ENCODE measurements at places on chromosomes 1 and 21.
A peak's percentile ranks its signal among the peaks of the same experiment; 100 is the strongest.

DNA sequence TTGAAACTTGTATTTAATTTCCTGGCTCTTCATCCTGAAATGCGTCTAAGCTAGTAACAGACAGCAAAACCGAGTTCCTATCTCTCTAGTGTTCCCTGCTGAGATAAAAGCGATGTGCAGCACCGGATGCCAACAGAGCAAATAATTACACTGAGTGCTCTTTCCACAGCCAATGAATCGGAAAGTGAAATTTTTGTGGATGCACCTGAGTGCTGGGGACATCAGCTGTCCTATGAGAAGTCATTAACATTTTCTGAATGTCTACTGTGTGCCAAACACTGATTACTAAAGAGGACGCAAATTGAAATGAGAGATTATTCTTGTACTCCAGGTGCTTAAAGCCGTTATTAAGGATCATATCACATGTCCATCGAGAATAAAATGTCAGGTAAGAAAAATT lies 278.0 kb downstream of the RGS7 start:
- DNase-seq = peak; percentile 49

GRCh38 chr21:38142224-38142623 lies 114.6 kb upstream of the KCNJ15 start:
- DNase-seq = no peak

- no peak for DNase-seq
These were observed 57.2 kb upstream of the SGIP1 start for GRCh38 chr1:66476774-66477173.

DNA sequence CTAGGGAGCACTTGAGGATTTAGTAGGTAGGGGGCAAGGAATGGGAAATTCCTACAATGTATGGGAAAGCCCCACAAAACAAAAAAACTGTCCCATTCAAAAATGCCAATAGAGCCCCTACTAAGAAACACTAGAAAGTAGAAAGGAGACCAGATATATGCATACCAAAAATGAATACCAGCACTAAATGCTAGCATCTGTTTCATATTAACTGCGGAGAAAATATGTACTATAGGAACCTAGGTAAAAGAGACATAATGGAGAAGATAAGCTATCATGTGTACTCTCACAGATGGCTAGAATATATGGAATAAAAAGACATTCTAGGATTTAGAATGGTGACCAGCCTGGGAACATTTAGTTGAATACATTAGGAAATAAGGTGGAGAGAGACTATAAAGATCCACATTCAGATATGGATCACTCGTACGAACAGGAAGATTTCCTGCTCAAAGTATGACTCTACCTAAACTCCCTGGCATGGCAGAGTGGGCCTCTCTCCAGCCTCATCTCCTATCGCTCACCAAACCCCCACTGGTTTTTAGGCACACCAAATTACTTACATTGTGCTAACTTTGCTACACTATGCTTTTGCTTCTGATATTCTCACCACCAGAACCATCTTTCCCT lies 18.3 kb downstream of the ZNHIT6 start:
- no peak for DNase-seq

DNA sequence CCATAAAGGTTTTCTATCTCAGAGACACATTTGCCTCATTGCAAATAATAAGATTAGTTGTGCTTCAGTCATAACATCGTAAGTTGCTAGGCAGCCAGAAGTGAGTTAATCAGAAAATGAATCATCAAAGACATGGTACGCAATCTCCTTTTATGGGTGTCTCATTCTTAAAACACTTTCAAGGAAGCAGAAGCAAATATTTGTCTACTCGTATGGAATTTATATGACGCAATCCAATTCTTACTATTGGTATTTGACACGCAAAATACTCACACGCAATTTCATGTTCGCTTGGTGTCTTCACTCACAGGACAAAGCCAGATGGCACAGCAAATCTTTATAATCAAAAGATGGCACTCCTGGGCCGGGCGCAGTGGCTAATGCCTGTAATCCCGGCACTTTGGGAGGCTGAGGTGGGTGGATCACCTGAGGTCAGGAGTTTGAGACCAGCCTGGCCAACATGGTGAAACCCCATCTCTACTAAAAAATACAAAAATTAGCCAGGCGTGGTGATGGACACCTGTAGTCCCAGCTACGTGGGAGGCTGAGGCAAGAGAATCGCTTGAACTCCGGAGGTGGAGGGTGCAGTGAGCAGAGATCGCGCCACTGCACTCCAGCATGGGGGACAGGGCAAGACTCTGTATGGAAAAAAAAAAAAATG lies 56.4 kb downstream of the HLCS start:
- DNase-seq = peak; percentile 45

DNA sequence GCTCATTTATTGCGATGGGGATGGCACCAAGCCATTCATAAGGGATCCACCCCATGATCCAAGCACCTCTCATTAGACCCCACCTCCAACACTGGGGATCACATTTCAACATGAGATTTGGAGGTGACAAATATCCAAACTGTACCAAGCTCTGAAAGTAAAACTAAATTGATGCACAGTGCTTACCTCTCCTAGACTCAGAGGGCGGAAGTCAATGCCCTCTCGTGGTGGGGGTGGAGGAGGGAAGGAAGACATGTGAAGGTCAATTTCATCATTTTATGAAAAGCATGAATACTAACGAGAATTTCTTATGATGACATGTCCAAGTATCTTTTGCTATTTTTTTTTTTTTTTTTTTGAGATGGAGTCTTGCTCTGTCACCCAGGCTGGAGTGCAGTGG lies 120.0 kb downstream of the PGBD5 start:
- DNase-seq = no peak

DNA sequence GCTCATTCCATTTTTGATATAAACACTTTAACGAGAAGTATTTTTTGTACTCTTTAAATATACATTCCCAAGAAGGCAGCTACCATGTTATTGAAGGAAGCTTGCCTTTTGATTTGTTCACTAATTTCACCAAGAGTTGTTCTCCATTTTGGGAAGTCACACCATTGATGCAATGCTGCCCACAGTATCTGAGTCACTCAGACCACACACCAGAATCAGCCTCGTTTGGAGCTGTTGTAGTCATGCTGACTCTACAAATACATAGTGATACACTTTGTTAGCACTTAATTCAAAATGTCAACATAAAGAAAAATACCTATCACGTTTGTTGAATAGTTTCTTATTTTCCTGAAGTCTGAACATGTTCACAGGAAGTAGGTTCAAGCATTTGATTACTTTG lies 78.7 kb downstream of the PAPPA2 start:
- DNase-seq = no peak

DNA sequence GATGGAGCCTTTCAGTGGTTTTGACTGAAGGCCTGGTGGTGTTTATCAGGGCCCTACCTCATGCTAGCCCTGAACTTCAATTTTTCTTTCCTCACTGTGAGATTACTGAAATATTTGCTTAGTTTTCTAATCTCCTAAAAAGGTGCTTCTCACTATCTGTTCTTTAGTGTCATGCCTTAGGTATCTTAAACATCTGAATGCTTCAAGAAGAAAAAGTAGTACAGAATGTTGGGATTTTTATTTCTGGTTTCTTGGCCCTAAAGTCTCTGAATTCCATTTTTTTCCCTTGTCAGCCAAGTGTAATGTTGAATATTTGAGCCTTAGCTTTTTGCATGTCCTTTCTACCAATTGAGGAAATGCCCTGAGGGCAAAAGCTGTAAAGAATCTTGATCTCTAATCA lies 47.9 kb upstream of the PRKACB start:
- DNase-seq = no peak

DNA sequence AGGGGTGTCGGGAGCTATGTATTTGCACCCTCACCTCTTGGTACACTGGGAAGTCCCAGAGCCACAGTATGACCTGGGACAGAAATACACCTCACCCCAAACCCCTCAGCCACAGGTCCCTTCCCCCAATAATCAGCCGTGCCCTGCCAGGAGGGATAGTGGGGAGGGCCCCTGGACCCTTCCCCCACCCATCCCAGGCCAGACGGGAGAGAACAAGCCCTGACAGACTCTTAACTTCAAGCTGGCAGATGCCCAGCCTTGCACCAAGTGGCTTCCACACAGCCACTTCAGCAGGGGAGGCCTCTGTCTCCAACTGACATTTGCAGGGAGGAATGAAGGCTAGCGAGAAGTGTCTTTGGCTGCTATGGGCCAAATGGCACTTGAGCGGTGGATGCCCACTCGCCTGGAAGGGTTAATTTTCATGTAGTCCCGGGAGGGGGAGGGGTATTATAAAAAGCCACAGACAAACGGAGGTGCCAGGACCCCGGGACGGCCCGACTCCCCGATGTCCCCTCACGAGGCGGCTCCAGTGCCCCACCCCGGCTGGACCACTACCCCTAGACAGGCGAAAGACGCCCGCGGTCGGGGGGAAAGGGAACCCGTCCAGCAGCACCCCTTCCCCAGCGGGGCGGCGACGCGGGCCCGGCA lies 495 bp downstream of the SYNC start:
- peak; percentile 63 for DNase-seq

GRCh38 chr1:39625009-39625408 lies 14.4 kb downstream of the HEYL start:
- no peak for DNase-seq

- DNase-seq = no peak
These were observed 69.2 kb upstream of the SGIP1 start for GRCh38 chr1:66464802-66465201.

DNA sequence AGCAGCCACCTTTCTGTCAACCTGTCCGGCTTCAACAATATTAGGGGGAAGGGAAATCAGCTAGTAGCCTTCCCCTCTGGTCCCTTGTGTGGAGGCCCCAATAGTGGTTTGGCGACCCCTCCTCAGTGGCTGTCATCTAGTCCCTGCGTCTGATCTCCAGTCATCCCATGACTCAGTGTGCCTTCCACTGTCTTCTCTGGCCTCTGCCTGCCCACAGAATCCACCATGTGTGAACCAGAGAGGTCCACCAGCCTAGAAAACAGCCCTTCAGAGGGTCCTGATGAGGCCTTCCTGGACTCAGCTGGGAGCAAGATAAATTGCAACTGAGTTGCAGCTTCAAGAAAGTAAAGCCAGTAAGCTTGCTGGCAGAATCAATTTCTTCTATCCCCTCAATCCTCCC lies 3.8 kb upstream of the ATXN7L2 start:
- no peak for DNase-seq

- DNase-seq = peak; percentile 69
These were observed 12.6 kb upstream of the ACTL8 start for GRCh38 chr1:17742583-17742982.

GRCh38 chr21:23811805-23812204 lies 1795.5 kb downstream of the MRPL39 start:
- DNase-seq = no peak
